Karpas-422 (cell line): ENCODE measurements at places on chromosomes 2 and 18. TPM values are rescaled to one million over a fixed set of nuclear protein-coding genes. Genes with fewer than 3 reads are reported as not detected.
A peak's percentile ranks its signal among the peaks of the same experiment; 100 is the strongest.

DNA sequence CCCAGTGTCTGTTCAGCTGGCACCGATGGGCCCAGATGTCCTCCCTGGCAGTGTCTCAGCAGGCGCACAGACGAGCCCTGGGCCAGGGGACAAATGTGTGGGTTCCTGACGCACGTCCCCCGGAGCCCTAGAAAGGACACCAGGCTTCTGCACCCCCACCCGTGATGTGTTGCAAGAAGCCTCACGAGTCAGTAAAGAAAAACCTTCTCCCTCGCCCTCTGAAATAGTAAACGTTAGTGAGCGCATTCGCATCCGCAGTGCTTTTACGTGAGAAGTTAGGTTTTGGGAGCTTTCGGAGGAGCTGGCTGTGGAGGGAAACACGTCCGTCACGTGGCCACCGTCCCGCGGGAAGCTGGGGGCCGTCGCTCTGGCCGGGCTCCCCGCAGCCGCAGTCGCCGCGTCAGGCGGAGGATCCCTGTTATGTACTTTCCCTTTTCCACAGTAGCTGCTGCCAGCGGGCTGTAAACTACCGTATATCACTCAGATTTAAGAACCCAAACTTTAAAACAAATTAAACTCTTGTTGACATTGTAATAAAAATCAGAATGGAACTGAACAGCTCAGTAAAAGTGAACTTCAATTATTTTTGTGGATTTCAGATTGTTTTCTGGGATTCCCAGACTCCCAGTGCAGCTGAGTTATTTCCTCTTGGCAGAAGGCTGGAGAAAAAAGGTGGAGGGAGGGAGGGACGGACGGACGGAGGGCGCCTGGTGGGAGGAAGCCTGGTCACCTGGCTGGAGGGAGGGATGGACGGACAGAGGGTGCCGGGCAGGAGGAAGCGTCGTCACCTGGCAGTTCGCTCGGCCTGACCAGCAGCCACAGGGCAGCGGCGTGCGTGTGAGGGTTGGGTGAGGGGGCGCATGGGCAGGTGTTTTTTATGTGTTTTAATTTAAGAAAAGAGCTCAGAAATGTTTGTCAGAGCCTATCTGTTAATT is 112.1 kb downstream of the NFATC1 start:
- no peak overlapping the region for H3K4me3 ChIP-seq
- no peak overlapping the region for H3K27ac ChIP-seq
- peaks cover 12% of the 10 kb centered on the region for H3K4me1 ChIP-seq
- H3K36me3 ChIP-seq = 0 out of 2 replicates have a peak, but pooled peaks cover 5% of the 10 kb centered on the region
- no peaks in the 10 kb centered on the region for H3K27me3 ChIP-seq

The RND3 gene
- not detected in 2 replicates for total RNA-seq

- no peak for DNase-seq
- H3K27ac ChIP-seq = no peak overlapping the region
- H3K27me3 ChIP-seq = no peaks in the 10 kb centered on the region
- peaks cover 4% of the 10 kb centered on the region for H3K4me1 ChIP-seq
These were observed 150.0 kb downstream of the LPIN1 start for GRCh38 chr2:11896386-11896785.

DNA sequence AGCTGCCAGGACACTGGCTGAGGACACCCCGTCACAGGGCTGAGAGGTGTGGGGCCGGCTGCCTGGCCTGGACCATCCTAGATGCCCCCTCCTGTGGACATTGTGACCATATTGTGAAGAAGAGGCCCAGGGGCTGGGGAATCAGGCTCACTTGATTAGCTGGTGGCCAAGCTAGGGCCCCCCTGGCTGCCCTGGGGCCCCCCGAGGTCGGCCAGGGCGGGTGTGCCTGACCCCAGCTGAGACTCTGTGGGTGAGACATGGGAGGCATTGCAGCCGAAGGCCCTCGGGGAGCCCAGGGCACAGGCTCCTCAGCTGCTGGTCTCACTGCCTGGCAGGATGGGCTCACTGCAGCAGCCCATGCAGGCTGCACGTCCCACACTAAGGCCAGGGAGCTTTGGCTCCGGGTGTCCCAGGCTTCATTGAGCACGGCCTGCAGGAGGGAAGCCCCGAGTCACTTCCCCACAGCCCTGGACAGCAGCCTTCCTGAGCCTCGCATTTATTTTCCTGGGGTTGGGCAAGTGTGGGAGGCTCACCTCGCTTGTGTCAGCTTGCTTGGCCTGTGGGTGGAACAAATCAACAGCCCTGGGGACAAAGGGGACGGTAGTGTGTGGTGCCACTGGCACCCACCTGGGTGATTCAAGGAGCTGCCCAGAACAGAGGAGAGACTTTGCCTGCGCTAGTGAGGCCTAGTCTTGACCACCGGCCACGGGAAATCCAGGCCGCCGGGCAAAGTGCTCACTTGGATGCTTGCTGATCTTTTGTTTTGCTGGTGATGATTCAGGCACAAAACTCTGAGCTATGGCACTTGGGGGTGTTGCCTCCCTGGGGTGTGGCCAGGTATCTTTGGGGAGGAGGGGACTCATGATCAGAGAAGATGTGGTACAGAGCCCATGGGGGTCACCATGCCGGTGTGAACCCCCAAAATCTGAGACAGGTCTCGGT is 1.3 kb downstream of the GAL3ST2 start:
- no peaks in the 10 kb centered on the region for H3K4me1 ChIP-seq
- no peak overlapping the region for H3K4me3 ChIP-seq
- H3K27ac ChIP-seq = no peak overlapping the region
- DNase-seq = no peak
- H3K36me3 ChIP-seq = no peaks in the 10 kb centered on the region

GRCh38 chr2:20135631-20136050 is 84.2 kb upstream of the LAPTM4A start:
- peak; percentile 96 for DNase-seq
- H3K4me1 ChIP-seq = peaks cover 66% of the 10 kb centered on the region
- H3K36me3 ChIP-seq = no peaks in the 10 kb centered on the region
- H3K27me3 ChIP-seq = no peaks in the 10 kb centered on the region
- no peak overlapping the region for H3K27ac ChIP-seq
- H3K4me3 ChIP-seq = no peak overlapping the region

DNA sequence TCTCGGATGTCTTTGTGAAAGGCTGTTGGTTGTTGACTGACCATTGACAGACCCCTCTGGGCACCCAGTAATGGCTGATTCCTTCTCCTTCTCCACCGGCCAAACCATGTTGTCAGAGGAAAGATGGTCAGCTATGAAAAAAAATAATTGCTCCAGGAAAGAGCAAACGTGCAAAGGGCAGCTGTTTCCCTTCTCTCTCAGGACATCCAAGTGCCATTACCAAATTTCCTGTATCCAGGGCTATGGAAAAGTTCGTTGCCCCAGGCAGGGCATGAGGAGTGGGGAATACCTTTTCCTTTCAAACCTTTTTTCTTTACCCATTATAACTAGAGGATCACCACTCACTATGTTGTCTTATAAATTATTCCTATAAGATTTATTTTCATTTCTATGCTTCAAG is 321.5 kb upstream of the HNRNPA3 start:
- H3K27me3 ChIP-seq = peaks cover 3% of the 10 kb centered on the region; the same call in 1 of the 2 replicates
- DNase-seq = no peak
- no peak overlapping the region for H3K4me3 ChIP-seq
- no peaks in the 10 kb centered on the region for H3K4me1 ChIP-seq

GRCh38 chr2:229591611-229592010 is 122.7 kb downstream of the DNER start:
- no peaks in the 10 kb centered on the region for H3K4me1 ChIP-seq
- H3K27me3 ChIP-seq = no peaks in the 10 kb centered on the region
- H3K27ac ChIP-seq = no peak overlapping the region
- DNase-seq = no peak

The DSC3 gene
- 0.04 and 0.22 TPM in 2 replicates for total RNA-seq

DNA sequence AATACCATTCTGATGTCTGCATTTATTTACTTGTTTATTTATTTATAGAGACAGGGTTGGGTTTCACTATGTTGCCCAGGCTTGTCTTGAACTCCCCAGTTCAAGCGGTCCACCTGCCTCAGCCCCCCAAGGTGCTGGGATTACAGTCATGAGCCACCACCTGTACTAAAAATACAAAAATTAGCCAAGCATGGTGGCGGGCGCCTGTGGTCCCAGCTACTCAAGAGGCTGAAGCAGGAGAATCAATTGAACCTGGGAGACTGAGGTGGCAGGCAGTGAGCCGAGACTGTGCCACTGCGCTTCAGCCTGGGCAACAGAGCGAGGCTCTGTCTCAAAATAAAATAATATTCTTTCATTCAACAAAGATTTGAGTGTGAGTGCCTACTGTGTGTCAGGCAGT is 2.0 kb upstream of the ATP8B1 start:
- H3K27ac ChIP-seq = no peak overlapping the region
- no peak for DNase-seq
- H3K36me3 ChIP-seq = no peaks in the 10 kb centered on the region
- H3K4me3 ChIP-seq = no peak overlapping the region
- H3K27me3 ChIP-seq = no peaks in the 10 kb centered on the region

DNA sequence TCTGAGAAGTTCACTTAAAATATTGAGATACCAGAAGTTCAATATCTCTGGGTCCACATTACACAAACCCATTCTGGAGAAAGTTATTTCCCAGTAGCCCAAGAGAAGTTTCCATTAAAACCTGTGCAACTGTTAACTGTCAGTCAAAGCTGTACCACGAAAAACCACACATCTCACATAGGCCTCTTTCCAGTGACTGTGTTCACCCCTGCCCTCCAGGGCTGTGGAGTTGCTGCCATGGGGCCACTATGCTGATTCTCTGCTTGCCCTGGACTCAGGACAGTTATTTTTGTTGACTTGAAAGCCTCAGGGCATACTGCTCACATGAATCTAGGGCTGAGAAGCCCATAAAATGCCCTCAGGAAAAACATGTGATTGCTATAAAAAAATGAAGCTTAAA is 153.8 kb downstream of the PIEZO2 start:
- H3K27me3 ChIP-seq = no peaks in the 10 kb centered on the region
- no peak overlapping the region for H3K4me3 ChIP-seq
- no peaks in the 10 kb centered on the region for H3K4me1 ChIP-seq
- H3K36me3 ChIP-seq = no peaks in the 10 kb centered on the region
- H3K27ac ChIP-seq = no peak overlapping the region

The SEPTIN2 gene
- 208 and 281 TPM in 2 replicates for total RNA-seq

DNA sequence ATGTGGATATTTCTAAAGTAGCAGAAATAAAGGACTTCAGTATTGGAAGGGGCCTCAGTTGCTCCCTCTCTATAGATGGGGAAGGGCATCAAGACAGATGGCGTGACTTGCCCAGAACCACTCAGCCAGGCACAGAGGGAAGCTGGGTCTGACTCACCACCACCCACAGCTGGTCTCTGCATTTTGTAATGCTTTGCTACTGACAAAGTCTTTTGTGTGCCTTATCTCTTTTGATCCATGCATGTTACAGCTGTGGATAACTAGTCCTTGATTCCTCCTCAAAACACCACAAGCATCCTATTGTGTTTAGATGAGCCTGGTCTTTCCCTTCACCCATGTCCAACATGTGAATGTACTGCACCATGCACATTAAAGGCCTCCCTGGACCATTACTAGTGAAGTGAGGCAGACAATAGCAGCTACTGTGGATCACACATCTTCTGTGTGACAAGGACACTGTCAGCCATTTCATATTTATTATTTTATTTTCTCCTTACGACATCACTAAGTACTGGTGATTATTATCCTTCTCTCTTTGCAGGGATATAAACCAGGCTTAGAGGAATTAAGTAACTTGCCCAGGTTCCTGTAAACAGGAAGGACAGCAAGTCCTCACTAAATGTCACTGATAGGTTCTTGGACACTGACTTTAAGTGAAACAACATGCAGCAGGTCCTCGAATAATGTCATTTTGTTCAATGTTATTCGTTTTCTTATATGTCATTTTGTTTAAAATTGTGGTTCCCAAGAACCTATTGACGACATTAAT is 29.6 kb upstream of the IL37 start:
- H3K27me3 ChIP-seq = no peaks in the 10 kb centered on the region
- no peak overlapping the region for H3K4me3 ChIP-seq

DNA sequence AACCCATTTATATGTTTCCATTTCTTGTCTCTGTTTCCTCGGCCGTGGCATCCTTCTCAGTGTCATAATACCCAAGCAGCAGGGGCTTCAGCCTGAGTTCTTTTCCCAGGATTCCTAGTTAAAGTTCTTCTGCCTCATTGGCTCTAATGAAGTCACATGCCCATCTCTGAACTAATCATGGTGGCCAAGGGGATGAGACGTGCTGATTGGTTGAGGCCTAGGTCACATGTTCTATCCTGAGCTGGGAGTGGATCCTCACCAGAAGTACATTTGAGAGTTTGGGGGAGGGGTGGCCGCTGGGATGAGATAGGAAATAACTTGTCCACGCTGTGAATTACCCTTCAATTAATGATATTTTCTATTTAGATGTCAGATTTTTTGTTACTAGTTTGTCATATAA is 3.8 kb upstream of the UGT1A5 start:
- no peak overlapping the region for H3K4me3 ChIP-seq
- H3K27ac ChIP-seq = no peak overlapping the region
- H3K36me3 ChIP-seq = no peaks in the 10 kb centered on the region
- DNase-seq = peak; percentile 42
- H3K27me3 ChIP-seq = no peaks in the 10 kb centered on the region

- H3K27ac ChIP-seq = no peak overlapping the region
- no peaks in the 10 kb centered on the region for H3K36me3 ChIP-seq
- no peaks in the 10 kb centered on the region for H3K27me3 ChIP-seq
- peaks cover 5% of the 10 kb centered on the region; the same call in 1 of the 2 replicates for H3K4me1 ChIP-seq
These were observed 95.7 kb downstream of the FAM161A start for GRCh38 chr2:61758159-61758558.

DNA sequence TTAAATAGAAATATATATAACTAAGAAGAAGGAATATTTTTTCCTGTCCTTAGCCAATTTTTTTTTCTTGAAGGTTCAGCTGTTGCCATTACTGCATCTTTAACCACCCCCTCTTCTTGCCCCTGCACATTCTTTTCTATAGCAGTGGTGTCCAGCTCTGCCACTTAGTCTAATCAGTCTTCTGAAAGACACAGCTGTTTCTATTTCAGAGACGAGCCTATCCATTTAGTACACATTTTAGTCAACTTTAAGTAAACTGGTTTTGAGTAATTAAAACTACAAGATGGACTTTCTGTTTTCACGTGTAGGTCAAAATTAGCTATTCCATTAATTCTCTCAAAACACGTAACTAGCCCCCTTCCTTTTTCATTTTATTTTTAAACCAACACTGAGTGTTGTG is 21.0 kb downstream of the SPOPL start:
- DNase-seq = no peak
- H3K4me1 ChIP-seq = peaks cover 45% of the 10 kb centered on the region
- no peaks in the 10 kb centered on the region for H3K27me3 ChIP-seq
- H3K4me3 ChIP-seq = no peak overlapping the region

GRCh38 chr2:144370937-144371584 is 148.9 kb downstream of the ZEB2 start:
- H3K36me3 ChIP-seq = no peaks in the 10 kb centered on the region
- H3K27ac ChIP-seq = no peak overlapping the region
- H3K27me3 ChIP-seq = no peaks in the 10 kb centered on the region
- peaks cover 35% of the 10 kb centered on the region for H3K4me1 ChIP-seq
- no peak overlapping the region for H3K4me3 ChIP-seq
- DNase-seq = no peak

GRCh38 chr2:1892529-1893250 is 148.4 kb upstream of the PXDN start:
- no peak overlapping the region for H3K4me3 ChIP-seq
- no peak for DNase-seq
- no peak overlapping the region for H3K27ac ChIP-seq
- no peaks in the 10 kb centered on the region for H3K4me1 ChIP-seq

- no peaks in the 10 kb centered on the region for H3K27me3 ChIP-seq
- no peak for DNase-seq
- no peak overlapping the region for H3K4me3 ChIP-seq
These were observed 318.1 kb downstream of the ZNF521 start for GRCh38 chr18:25033747-25034471.

The CD207 gene
- not detected in 2 replicates for total RNA-seq

GRCh38 chr2:182020286-182021070 is 34.8 kb downstream of the PPP1R1C start:
- peak; percentile 42 for DNase-seq
- no peak overlapping the region for H3K27ac ChIP-seq
- H3K36me3 ChIP-seq = no peaks in the 10 kb centered on the region
